Muscle of arm (tissue), 14 donors: ENCODE measurements at places on chromosomes 2 and 18.
A peak's percentile ranks its signal among the peaks of the same experiment; 100 is the strongest.

DNA sequence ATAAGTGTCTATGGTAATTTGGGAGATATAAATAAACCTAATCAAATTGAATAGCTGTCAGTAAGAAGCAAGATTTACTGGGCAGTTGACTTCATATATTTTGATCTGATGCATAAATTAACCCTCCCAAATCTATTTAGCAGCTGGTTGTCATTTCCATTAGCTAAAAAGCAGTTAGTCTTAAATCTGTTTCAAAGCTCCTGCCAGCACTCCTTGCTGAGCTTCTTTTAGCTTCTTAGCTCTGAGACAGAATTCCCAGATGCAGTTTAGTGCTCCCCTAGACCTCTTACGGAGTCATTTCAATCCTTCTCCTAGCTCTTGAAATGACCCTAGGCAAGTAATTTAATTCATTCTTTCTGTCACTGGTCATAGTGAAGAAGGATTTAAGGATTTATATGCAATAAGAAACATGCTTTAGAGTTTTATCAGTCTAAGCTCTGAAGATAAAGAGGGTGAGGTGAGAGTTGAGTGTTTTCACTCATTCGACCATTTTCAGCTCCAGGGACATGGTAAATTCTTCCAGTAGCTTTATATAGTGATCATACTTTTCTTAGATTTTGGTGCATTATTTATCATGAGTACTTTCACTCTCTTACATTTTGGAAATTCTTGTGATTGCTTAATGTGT, 98.9 kb downstream of the PHLPP1 start:
- DNase-seq = no peak

DNA sequence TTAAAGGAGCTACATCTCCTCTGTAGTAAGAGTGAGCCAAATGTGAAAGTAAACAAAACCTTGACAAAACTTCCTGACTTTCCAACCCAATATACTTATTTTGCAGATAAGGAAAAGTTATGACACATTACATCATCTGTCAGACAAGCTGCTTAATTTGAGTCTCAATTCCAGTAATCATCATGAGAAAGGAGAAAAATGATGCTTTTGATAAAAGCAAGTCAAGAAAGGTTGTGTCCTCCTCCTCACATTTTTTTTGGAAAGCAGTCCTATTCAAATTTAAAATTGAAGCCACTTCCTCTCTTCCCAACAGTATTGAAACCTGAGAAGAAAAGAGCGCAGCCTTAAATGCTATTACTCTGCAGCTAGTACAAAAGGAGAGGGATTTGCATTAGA, 519.6 kb downstream of the LRP1B start:
- peak; percentile 9 for DNase-seq

- DNase-seq = no peak
These were observed 253.3 kb downstream of the EXOC6B start for GRCh38 chr2:72572501-72572900.

DNA sequence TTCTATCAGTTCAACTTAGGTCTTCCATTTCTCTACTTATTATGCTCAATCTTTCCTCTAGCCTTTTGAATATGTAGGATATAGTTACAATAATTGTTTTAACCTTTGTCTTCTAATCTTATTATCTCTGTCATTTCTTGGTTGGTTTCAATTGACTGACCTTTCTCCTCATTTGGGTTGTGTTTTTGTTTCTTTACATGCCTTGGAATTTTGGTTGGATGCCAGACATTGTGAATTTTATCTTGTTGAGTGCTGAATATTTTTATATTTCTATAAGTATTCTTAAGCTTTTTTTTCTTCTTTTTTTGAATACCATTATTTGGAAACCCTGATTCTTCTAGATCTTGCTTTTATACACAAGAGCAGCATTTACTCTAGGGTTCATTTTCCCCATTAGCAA, 30.7 kb upstream of the TMEM247 start:
- no peak for DNase-seq

DNA sequence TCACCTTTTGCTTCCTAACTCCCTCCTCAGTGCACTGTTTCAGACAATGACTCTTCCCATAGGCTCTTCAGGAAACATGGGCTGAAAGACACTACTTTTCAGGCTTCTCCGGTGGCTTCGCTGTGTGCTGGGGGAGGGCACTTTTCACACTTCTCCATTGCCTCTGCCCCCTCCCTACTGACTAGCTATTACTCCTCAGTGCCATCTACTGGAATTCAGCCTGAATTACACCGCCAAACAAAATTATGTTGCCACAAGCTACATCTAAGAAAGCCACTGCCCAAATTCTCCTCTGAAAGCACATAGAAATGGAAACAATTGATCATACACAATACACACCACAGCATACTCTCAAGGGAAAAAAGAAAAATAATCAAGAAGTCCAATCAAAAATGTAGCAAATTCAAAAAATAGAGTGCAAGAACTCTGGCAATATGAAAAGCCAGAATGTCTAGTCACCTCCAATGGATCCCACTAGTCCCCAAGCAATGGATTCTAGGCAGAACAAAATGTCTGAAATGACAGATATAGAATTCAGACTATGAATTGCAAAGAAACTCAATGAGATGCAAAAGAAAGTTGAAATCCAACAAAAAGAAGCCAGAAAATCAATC, 1139.4 kb upstream of the GYPC start:
- no peak for DNase-seq

DNA sequence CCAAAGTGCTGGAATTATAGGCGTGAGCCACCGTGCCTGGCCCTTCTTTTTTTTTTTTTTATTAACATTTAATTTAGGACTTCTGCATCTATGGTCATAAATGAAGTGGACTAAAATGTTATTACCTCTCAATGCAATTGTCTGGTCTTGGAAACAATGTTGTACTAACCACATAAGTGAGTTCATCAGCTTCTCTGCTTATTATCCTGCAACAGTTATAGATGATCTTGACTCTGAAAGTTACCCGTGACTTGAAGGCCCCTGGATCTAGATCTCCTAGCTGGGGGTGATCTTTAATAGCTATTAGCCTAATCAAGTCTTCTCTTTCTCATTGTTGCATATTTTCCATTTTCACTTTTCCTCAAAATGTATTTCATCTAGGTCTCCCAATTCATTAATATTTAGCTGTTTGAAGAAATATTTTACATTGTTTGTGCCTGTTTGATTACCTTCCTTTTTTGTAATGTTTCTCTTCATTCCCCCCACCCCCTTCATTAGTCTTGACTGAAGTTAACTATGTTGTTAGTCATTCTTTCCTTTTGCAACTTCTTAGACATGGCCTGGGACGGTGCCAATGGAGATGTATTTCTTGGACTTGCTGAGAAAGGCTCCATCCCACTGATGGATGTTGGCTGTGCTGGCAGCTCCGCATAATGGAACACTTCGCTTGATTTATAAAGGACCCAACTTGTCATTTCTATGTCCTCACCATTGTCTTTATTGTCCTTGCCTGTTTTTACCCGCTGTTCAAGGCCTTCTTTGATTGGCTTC, 141.6 kb upstream of the RIOK3 start:
- peak; percentile 52 for DNase-seq

- DNase-seq = no peak
These were observed 15.7 kb downstream of the ERMN start for GRCh38 chr2:157309878-157310277.

- no peak for DNase-seq
These were observed 49.0 kb downstream of the ACTR2 start for GRCh38 chr2:65276609-65277008.

DNA sequence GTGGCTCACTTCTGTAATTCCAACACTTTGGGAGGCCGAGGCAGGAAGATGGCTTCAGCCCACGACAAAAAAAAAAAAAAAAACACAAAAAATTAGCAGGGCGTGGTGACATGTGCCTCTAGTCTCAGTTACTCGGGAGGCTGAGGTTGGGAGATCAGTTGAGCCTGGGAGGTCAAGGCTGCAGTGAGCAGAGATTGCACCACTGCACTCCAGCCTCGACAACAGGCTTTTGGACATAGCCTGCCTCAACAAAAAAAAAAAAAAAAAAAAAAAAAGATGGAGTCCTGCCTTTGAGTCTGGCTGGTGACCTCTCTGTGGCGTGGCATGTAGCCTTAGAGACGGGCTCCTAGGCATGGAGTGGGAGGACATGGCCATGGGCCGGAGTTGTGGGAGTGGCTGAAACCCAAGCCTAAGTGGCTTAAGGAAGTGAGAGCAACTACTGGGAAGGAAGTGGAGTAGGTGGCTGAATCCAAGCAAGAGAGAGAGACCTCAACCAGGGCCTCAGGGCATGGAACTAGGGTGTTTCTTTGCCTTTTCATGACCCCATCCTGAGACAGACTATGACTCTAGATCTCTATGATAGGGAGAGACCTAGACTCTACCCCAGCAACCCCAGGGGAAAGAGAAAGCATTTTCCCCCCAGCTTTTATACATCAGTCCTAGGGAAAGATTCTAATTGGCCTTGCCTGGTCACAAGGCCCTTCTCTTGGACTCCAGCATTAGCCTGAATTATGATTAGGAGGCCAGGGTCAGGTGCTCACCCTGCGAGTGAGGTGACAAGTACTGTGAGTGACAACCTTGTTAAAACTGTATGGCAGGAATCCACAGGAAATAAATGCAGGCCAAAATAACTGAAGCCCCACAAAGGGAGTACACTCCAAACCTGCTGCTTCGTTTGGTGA, 34.2 kb downstream of the NPAS2 start:
- no peak for DNase-seq

DNA sequence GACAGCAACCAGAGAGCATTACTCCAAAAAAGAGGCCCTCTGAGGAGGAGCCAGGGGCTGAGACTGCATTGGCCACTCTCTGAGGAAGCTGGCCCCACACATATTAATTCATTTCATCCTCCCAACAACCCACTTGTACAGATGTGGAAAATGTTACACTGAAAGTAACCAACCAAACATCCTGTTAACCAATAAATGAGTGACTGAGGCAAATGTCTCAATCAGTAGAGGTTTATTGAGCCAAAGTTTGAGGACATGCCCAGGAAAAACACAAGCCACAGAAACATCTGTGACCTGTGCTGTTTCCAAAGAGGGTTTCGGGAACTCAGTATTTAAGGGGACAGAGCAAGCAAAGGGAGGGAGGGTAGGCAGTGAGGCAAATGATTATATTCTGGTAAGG, 53.0 kb downstream of the SKA1 start:
- no peak for DNase-seq

DNA sequence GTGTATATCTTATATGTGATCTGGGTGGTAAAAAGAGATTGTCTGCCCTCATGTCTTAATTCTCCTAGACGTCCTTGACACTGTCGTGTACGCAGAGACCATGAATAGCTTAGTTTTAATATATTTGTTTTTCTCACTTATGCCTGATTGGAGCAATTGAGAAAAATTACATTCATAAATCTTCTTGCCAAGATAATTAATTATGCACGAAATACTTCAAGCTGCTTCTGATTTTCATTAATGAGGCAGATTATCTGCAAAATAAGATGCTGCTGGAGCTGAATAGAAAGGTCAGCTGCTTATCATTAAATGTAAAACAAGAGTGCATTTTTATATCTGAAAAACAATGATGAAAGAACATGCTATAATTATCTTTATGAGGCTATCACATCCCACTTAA, 95.9 kb downstream of the CCDC141 start:
- DNase-seq = no peak

DNA sequence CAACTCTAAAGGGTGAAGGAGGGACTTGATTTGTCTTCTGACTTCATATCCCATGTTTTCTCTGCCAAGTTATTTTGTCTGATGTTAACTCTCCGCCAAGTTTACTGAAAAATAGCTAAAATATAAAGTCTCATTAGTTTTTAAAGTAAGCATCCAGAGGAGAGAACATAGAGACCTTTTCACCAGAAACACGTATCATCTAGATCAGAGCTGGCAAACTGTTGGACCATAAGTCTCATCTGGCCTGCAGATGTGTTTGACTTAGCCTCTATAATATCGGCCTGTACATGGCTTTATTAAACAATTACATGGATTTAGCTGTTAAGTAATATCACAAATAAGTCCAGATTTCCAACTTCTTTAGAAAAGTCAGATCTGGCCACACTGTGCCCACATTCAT, 182.6 kb downstream of the PLCL1 start:
- DNase-seq = no peak

DNA sequence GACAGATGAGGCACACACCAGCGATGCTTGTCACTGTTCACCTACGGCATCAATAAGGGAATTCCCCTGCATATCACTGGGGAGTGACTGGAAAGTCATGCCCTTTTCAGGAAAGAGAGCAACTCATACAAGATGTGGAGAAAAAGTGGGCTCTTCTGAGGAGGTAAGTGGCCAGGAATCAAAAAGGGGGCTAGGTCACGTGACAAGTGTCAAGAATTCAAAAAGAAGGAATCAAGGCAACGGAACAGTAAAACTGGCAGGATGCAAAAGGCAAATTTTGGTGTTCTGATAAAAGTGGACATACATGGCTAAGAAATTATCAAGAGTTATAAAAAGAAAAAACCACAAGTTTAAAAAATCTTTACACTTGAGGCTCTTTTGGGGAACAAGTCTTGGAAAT, 190.7 kb upstream of the ACAA2 start:
- no peak for DNase-seq
